ENCODE measurements at places on chromosomes 12 and 14.

DNA sequence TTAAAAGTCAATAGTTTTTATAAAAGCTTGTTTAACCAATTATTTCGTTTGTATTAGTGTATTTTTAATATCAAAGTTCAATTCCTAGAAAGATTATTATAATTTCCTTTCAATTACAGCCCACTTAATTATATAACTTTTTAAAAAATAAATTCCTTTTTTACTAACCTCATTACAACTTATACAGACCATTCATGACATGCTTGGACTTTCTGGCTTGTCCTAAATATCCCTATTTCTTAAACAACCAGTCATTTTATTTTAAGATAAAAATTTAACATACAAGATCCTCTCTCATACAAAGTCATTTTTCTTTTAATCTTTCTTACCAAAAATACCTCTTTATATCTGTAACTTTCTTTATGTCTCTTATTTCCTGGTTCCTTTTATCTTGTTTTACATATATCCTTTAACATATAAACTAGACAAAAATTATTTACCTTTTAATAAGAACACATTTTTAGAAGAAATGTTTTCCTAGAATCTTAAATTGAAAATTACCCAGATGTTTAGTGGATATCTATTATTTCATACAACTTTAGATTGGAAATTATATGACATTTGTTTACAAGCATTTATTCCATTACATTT, 10.4 kb upstream of the TMEM263 start:
- DNase-seq = no peak

DNA sequence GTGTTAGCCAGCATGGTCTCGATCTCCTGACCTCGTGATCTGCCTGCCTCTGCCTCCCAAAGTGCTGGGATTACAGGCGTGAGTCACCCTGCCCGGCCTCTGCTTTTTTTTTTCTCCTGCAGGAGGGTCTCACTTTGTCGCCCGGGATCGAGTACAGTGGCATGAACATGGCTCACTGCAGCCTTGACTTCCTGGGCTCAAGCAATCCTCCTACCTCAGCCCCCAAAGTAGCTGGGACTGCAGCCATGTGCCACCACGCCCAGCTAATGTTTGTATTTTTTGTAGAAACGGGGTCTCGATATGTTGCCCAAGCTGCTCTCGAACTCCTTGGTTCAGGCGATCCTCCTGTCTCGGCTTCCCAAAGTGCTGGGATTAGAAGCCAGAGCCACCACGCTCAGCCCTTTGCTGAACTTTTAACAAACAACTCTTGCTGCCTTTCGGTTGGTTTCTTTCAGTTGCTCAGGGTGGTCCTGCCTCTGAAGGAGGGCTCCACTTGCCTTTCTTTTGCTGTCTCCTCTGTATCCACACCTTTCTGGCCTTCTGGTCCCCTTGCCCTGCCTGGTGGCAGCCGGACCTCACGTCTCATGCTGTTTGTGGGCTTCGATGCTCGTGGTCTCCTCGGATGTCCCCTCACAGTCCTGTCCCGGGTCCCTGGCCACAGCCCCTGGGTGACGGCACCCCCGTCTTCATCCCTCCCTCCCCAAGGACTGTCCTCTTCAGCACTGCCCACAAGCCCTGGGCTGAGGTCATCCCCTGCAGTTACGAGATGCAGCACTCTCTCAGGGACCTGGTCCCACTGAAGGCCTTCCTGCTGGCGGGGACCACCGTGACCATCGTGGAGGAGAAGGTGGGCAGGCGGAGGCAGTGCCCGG, 3.8 kb upstream of the B3GNT4 start:
- DNase-seq = no peak

- no peak for DNase-seq
Measured at GRCh38 chr12:119500209-119500608, 93.4 kb upstream of the TMEM233 start.

- no peak for DNase-seq
Measured at GRCh38 chr14:68466491-68466977, 326.3 kb downstream of the ZFP36L1 start.

- DNase-seq = no peak
Measured at GRCh38 chr14:96978525-96979272, 181.5 kb downstream of the VRK1 start.

Data from GM19239 (cell line).